ENCODE measurements at places on chromosomes 5 and 9.

GRCh38 chr5:53126521-53126920, 17.0 kb upstream of the MOCS2 start:
- DNase-seq: peak; percentile 65

DNA sequence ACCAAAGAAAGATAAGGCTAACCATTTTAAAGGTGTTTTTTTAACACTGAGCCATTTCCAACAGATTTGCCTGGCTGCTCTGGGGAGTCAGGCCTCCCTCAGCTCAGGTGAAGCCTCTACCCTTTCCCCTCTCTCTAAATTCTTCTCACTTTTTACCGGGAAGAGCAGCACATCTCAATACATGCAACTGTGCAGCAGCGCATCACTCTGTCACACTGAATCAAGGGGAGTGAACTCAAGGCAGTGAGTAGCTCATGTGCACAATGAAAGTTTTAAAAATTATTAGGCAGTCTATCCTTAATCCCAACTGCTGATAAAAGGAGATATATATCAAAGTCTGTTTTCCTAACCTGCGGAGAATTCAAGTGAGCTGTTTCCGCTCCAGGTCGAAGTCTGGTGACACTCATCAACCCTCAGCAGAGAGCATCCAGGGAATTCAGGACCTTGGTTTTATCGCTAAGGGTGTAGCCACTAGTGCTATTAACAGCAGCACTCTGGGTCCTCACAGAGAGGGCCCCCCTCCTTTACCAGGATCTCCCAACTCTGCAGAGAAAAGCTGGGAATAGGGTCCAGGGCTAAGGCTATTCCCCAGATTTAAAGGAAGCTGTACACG, 1.0 kb downstream of the CEMIP2 start:
- no peak for DNase-seq

DNA sequence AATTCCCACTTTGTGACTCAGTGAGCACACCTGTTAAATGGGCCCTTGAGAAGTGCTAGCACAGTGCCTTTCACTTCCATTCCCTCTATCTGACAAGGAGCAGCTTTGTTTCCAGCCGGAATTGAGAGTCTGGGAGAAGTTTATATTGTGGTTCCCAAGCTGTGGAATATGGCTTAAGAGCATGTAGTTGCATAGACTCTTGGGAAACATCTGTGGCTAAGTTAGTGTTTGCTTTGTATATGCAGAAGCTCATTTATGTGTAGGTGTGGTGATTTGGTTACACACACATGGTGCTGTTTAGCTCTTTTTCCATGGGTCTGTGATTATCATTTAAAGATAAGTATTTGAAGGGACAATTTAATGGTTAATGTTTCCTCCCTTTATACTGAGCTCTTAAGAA, 110.5 kb upstream of the HMHB1 start:
- no peak for DNase-seq

DNA sequence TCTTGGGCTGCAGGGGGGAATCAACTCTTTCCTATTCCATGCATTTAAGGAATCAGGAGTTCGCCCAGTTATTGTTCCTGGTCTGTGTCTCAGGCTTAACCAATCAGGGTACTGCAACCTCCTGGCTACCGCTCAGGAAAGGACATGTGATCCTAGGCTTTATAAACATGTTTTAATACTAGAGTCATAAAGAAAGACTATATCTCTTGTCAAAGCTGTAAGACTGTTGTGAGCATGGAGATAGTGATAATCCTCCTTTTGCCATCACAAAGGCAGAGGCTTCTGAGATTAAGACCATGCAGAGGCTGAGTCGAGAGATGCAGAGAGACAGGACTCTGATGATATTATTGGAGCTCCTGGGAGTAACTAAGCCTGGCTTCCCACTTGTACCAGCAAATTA, 137.0 kb downstream of the YIPF5 start:
- DNase-seq: no peak

DNA sequence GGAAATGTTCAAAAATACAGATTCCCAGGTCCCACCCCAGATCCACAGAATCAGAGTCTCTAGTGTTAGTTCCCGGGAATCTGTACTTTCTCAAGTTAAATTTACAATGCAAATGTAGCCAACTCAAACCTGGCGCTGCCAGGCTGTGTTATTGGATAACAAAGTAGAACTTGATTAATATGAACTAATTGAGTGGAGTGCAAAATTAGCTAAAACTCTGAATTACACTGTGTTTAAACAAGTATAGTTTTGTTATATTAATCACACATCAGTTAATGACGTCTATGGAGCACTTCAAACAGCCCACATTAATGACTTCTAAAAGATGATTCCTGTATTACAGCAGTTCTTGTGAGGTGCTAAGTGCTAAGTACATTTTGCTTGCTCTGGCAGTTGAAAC, 32.4 kb upstream of the CYFIP2 start:
- DNase-seq: no peak

GRCh38 chr5:119629339-119629738, at the start of gene FAM170A:
Gene FAM170A, plus strand, starts transcription at chr5:119629558. Its CDS starts 211 bp downstream, at chr5:119629769.
- no peak for DNase-seq

DNA sequence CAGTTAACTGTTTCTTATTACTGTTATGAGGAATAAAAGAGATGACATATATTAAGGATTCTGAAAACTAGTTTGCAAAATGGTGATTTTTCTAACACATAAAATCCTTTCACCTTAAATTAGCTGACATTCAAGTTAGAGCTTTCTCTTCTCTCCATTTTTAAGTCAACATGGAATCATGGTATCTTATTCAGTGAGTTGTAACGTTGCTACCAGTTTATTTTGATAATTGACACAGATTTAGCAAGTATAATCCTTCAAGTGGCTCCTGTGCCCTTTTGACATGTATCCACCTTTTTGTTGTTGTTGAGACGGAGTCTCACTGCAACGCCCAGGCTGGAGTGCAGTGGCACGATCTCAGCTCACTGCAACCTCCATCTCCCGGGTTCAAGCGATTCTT, 58.5 kb downstream of the CSNK1A1 start:
- DNase-seq: no peak

GRCh38 chr9:106675780-106676179, 187.2 kb upstream of the ZNF462 start:
- DNase-seq: no peak

GRCh38 chr9:5624655-5625054, 4.3 kb upstream of the RIC1 start:
- no peak for DNase-seq

DNA sequence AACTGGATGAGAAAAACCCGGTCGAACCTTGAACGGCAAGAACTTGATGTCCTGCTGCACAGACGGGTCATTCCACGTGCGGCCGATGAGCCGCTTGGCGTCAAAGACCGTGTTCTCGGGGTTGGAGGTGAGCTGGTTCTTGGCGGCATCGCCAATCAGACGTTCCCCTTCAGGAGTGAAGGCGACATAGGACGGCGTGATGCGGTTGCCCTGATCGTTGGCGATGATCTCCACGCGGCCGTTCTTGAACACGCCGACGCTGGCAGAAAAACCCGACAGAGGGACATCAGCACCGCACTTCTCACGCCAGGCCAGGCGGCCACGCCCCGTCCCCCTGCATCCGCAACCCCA, 519 bp downstream of the HSPA5 start:
- DNase-seq: no peak

GRCh38 chr9:108142504-108143201, 653.1 kb upstream of the KLF4 start:
- peak; percentile 51 for DNase-seq

DNA sequence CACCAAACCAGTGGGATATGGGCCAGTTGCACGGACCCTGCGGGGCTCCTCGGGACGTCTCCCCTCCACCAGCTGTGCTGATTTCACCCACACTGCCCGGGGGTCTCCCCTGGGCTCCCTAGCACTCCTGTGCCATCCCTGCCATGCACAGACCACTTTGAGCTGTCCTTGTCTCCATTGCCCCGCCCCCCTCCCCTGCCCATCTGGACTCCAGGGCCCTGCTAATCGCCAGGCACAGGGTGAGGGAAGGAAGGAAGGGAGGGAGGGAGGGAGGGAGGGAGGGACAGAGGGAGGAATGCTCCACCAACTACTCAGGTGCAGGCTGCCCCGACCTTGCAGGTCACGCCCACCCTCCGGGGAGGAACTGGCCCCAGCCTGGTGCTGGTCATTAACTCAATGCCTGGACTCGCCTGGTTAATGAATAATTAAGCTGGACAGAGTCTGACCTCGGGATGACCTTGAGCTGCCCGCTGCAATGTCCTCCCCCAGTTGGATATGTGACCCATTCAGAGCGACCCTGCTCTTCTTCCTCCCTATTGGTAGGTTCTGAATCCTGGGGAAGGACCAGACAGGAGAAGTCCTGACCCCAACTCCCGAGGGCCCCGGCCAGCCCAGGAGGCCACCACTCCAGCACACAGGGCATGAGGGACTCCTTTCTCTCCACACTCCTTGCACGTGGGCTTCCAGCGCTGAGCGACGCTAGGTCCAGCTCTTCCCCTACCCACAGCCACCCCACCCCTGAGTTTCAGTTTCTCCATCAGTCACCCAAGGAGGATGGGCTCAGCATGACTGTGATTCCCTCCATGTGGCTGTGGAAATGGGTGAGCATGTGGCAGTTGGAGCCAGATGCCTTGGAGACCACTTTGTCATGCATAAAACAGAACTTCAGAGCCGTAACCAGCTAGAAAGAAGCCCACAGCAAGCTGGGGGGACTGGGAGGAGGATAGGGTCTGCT, 62.1 kb downstream of the C9orf50 start:
- DNase-seq: no peak

DNA sequence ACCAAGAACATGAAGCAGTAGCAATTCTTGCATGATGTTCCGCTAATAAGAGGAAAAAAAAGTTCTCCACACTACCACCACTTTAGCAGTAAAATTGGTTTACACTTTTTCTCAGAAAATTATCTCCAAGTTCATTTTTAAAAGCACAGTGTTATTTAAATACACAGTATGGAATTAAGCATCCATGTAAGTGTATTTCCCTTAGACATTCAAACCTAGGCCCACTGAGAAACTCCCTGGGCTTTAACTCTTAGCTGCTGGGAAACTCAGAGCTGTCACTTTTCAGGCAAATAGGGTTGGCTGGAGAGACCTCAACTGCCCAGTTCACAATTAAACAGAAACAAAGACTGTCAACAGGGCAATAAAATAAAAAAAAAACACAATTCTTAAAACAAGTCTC, 2.7 kb downstream of the GNAQ start:
- DNase-seq: no peak

GRCh38 chr9:135857371-135857786, 50.0 kb downstream of the CAMSAP1 start:
- DNase-seq: peak; percentile 11

DNA sequence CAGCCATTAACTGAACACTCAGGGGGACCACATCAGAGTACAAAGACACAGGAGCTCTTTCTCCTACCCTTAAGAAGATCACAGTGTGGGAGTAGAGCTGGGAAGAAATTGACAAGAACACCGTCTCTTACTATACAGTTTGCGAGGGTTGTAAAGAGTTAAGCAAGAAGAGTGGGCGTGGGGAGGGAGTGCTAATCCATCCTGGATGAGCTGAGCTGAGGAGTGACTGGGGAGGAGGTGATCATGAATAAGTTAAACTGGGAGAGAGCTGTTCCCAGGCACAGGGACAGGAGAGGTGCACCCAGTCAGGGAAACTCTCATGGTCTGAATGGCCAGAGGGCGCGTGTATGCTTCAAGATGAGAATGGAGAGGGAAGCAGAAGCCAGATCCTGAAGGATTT, 17.2 kb downstream of the TAF1L start:
- no peak for DNase-seq

GRCh38 chr5:67799732-67800234, 415.8 kb upstream of the PIK3R1 start:
- peak; percentile 44 for DNase-seq

DNA sequence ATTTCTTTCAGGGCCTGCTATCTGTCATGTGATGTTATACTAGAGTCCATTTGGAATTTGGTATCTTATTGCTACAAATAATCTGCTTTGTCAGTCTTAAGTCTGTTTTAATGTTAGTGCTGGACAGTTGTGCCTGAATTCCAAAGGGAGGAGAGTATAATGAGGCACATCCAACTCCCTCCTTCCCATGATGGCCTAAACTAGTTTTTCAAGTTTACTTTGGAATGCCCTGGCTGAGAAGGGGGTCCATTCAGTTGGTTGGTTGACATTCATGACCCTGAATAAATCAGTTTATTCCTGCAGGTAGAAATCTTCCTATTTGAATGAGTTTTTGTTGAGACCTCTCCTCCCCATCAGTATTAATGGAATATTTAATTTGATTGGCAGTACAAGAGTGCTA, 9.4 kb upstream of the LRRTM2 start:
- no peak for DNase-seq

GRCh38 chr5:109041317-109041716, 293.6 kb downstream of the FER start:
- no peak for DNase-seq

DNA sequence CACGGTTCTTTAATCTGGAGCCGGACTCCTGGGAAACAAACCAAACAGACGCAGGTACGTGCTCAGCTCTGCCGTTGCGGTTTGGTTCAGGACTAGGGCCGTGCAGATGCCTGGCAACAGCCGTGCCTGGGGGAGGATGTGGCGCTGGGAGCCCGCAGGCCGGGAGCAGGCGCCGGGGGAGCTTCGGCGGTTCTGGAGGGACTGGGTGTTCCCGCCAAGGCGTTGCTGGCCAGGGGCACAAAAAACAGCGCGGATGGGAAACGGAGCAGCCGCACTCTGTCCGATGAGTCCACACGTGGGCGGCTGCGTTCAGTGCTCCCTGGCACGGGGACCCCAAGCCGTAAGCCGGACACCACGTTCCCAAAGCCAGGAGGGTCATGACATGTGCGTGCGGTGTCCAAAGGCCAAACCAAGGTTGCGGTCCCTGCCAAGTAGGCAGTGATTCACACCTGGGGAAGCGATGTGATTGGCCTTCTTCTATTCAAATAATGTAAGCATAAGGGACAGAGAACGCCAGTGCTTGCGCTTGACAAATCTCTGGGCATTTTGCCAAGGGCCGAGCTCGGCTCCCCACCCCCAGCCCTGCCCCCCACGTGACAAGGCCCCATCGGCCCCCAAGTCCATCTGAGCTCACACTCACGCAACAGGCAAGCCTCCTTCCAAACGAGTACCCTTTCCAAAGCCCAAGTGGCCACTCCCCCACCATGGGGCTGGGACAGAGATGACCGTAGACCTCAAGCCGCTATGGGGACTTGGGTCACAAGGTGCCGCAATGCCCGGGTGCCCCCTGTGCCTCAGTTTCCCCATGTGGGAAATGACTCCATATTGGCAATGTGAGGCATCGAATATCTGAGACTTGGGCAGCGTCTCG, 49.7 kb upstream of the NKD2 start:
- DNase-seq: no peak

DNA sequence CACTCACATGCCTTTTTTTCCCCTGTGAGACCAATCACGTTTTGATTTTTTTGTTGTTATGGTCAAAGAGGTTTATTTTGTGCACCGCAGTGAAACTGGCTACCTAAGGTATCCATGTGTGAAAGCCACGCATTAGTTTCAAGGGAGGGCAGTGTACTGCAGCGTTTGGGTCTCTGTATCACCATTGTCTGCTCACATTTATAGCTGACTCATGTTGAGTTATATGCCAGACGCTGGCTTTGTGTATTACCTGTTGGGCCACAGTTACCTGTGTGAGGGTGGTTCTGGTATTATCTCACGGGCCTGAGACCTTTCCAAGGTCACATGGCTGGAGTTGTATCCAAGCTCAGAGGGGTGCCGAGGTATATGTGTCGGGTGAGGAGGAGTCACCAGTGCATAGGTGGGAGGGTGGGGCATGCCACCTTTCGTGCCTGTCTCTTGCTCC, 75.8 kb downstream of the ARHGAP26 start:
- no peak for DNase-seq
